Right hindlimb (tissue), 1 donor: ENCODE measurements at places on chromosomes 7 and 10.

- DNase-seq: no peak
These were observed 828.2 kb downstream of the TNS3 start for GRCh38 chr7:46753662-46754061.

DNA sequence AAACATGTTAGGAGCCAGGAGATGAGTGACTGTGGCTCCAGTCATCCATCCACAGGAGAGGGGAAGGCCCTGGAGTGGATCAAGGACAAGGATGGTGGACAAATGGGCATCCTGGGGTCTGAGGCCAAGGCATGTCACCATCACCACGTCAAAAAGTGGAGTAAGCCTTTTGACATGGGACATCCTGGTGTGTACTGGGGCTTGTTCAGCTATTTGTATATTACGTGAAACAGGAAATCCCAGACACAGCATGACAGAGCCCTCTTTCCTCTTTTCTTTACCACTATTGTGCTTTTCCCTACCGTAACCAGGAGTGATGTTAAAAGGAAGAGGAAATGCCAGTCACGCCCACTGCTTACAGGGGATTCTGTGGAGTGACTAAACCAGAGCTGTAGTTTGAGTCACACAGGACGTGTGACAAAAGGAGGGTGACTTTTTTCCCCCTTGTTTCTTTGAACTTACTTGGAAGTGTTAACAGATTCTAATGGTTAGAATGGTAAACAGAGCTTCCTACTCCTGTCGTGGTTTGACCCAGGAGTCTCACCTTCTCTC lies 15.4 kb downstream of the ACSL5 start:
- no peak for DNase-seq

GRCh38 chr7:132557489-132558044 lies 18.7 kb downstream of the PLXNA4 start:
- no peak for DNase-seq

DNA sequence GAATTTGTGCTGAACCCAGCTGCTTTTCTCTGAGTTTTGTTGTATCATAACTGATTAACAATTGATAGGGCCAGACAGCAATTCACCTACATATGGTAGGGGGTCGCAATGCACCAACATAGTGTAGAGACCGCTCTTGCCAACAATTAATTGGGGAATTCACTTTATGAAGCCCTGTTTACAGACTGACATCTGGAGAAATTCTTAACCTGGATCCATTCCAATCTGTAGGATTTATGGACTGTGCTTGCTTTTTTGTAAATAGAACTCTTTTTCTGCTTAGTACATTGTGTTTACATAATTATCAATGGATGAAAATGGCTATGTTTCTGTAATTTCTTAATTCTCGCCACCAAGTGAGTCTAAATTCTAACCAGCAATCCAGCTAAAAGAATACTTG lies 311.7 kb upstream of the BMPER start:
- no peak for DNase-seq

- no peak for DNase-seq
These were observed 54.6 kb downstream of the CPVL start for GRCh38 chr7:29091715-29092114.

DNA sequence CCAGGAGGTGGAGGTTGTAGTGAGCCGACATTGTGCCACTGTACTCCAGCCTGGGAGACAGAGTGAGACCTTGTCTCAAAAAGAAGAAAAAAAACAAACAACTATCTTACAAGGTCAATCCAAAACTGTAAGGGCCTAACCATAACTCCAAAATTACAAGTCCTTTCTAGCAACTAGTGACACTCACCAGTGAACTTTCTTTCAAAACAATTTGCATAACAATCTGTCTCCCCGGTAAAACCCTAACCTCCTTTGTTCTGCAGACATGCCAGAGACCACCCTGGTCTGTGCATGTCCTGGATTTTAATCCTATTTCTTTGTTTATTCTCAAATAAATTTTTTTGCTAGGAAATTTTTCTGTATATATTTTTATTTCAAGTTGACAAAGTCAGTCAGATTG lies 68.1 kb downstream of the EXOC6 start:
- DNase-seq: no peak
